ENCODE measurements at places on chromosomes 7 and 10.

GRCh38 chr10:103936022-103936421 is 18.0 kb upstream of the STN1 start:
- no peak for DNase-seq

DNA sequence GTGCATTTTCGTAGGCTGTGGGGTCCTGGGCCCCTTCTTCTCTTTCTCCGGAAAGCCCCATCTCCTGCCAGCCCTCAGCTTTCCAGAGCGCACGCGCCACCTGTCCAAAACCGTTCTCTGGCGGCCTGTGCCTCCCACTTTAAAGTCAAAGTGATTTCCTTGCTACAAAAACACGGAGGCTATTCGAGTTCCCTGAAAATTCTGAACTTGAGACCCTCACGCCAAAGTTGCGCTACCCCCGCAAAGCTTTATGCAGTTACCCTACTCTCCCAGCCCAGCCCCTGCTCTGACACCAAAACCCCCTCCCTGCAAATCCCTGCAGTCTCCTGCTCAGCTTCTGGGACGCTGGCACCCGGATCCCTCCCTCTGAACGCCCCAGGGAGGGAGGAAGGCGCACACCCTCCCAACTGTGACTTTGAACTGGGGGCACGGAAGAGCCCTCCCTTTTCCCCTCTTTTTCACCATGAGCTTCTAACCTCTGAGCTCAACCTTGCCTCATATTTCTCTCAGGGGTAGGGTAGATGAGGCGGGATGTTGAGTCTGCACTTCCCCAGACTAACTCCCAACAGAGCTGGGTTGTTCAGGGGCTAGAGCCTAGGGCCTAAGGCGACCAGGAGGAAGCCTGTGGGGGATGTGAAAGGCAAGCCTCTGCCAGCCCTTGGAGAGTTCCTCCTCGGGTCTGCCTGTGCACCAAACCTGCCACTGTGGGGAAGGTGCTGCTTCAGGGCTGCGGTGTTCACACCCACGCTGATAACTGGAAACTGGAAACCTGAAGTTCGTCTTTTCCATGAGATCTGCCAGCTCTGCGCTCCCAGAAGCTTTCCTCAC is 2.7 kb upstream of the PAX4 start:
- no peak for DNase-seq

DNA sequence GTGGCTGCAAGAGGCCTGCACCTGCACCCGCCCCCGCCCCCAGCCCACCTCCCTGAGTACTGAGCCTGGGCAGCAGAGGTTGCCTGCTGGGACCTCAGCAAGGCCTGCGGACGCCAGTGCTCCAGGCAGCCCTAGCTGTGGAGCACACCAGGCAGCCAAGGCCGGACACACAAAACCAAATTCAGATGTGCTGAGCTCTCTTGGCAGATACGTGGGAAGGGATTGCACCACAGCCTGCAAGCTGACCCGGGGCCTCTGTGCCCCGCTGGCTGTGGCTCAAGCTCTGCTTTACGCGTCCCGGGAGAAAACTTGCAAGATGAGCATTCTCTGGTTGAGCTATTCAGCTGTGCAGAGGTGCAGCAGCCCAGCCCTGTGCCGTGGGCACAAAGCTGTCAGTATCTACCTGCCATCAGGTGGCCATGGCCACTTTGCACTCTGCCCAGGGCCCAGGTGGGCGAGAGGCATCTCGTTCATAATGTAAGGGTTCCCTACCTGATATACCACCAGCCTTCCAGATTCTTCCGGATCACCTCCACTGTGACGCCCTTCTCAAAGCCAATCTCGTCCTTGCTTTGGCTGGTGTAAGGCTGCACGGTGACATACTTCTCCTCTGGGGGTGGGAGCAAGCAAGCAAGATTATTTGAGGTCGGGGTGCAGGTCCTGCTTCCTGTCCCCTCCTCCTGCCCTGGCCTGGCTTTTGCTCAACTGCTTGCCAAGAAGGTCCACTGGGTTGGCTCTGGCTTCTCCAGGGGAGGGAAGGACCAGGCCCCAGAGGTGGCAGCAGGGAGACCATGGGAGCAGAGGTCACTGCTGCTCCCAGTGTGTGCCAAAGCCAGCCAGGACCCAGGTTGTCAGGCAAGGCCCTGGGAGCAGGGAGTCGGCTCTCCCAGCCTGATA is 123.4 kb downstream of the NEURL1 start:
- no peak for DNase-seq

GRCh38 chr10:49133706-49134248 is at the start of gene FAM170B:
Gene FAM170B, minus strand, starts transcription at chr10:49134021. Its CDS starts 103 bp downstream, at chr10:49133918.
- DNase-seq, result no peak

- no peak for DNase-seq
Observed at GRCh38 chr10:123183724-123184123, 29.5 kb downstream of the BUB3 start.

DNA sequence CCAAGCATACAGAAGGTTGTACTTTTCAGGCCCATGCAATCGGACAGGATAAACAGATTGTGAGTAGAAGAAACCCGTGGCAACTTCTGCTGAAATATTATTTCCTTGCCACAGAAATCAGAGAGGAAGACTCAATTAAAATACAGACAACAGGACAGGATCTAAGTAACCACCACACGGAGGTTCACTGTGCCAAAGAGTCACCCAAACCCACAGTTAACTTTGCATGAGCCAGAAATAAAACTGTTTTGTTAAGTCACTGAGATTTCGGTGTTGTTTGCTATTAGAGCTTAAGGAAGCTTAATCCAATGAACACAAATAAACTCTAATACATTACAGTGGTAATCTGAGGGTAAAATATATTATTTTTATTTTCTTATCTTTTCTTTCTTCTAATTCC is 14.0 kb downstream of the PNPLA8 start:
- DNase-seq, result no peak

- no peak for DNase-seq
Observed at GRCh38 chr10:70007116-70007820, 45.4 kb upstream of the MACROH2A2 start.

DNA sequence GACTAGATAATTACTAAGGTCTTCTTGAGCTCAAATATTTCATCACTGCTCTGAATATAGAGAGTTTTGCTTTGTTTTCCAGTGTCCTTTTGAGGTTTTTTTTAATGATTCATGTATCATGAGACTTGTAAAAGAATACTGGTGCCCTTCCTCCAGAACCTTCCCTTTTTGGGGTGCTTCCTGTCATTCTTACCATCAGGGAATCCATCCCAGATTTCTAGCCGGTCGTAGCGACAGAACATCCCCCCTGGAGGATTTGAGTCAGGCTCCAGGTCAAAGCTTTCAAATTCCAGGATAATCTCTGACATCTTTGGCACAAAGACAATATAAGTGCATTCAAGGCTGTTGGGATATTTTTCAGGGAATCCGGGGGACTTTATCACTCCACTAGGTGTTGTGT is 71.0 kb downstream of the NRP1 start:
- no peak for DNase-seq

GRCh38 chr10:14717552-14717951 is 57.1 kb downstream of the FAM107B start:
- no peak for DNase-seq

DNA sequence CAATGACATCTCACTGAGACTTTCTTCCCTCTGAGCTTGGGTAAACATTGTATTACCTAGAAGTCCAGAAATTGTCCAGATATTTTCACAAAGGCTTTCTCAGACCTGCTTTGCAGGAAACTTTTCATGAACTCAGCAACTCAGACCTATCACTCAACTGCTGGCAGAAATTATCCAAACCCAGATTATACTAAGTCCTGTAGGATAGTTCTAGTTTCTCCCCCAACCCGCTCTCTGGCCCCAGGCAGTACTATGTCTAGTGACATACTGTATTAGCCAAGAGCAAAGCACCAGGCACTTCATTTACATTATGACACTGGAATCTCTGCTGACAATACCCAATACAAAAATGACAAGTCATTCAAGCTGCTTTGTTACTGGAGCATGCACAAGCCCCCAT is 75.0 kb downstream of the RHOBTB1 start:
- DNase-seq, result no peak

- no peak for DNase-seq
Observed at GRCh38 chr7:66301737-66302136, 96.6 kb downstream of the TPST1 start.

DNA sequence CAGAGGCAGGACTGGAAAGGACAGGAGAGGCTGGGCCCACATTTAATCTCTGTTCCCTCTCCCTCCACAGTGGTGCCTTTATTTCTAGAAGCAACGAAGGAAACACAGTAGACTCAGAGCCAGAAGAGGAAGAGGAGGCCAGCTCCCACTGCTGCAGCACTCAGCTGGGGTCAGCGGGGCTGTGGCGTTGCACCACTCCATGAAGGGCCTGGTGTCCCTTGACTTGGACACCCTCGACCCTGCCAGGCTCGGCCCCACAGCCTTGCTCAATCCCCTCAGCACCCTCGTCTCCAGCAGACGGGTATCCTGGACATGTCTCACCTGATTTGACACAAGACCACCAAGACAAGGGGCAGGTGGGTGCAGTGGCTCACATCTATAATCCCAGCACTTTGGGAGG is 38.8 kb downstream of the PRKAG2 start:
- DNase-seq, result no peak

DNA sequence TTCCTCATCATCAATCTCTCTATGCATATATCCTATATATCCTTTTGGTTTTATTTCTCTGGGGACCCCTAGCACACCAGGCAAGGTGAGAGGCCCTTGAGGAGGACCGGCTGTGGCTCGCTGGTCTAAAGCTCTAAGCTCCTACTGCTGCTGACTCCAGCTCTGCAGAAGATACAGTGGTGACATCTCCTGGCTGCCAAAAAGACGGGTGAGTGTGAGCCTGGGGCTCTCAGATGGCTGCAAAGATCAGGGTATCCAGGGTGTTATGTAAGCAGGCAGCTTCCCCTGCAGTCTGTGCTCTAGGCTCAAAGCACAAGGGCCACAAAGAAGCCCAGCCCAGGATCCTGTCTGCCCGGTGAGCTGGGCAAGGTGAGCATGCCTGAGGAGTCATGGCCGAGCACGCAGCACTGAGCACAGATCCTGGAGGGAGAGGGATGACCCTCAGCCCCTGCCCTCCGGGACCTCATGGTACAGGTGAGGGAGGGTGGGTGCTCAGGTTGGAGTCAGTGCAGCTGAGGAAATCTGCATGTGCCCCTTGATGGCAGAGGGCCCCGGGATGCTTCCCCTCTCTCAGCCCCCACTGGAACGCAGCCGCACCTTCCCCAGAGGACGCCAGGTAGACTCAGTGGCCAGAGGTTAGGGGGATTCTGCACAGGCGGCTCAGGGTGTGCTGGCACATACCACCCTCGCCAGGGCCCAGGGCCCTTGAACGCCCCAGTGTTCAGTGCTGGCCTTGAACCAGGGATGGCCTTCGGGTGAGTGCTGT is 95.4 kb upstream of the INSIG1 start:
- DNase-seq, result no peak

DNA sequence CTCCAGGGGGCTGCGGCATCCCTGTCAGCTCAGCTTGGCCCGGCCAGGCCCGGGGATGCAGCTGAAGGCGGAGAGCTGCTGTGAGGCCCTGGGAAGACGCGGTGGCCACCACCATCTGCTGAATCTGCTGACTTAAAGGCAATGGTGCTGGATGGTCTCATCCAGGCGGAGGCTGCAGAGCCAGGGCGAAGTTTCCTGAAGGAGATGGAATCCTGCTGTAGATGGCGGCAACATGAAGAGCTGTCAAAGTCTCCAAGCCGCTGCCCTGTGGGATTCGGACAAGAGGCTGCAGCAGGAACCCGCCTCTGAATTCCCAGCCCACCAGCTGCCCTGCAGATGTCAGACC is 200.1 kb downstream of the PTPRN2 start:
- no peak for DNase-seq

- DNase-seq, result no peak
Observed at GRCh38 chr7:2416063-2416462, 12.7 kb downstream of the CHST12 start.
